ENCODE measurements at places on chromosomes 13 and 19.

DNA sequence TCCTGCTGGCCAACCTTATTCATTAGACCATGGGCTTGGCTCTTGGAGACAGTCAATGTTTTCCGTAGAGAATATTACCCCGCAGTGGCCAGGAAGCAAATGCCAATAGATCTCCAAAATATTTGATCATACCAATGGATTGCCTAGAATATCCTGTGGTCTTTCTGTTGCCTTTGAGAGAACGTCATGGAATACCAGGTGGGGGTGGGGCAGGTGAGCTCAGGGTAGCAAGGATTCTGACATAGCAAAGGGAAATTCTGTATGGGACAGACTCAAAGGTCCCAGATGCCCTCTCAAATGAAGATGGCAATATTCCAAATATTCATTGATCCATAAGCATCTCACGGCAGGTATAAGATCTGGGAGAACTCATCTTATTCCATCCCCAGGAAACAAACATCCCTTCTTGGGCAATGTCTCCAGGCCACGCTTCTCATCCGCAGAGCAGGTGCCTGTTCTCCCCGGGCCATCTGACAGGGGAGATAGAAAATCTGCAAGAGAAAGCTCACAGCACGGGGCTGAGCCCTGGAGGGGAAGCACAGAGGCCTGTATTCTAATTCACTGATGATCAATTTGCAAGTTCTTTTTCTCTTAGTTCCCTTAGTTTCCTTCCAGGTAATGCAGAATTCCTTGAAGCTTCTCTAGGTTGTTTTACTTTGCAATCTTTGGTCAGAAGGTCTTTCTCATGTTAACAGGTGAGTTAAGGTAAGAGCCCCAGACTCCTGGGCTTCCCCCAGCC lies 69.6 kb upstream of the TSHZ3 start:
- DNase-seq = no peak

- peak; percentile 73 for DNase-seq
These were observed 15.2 kb upstream of the EHD2 start for GRCh38 chr19:47697863-47698609.

DNA sequence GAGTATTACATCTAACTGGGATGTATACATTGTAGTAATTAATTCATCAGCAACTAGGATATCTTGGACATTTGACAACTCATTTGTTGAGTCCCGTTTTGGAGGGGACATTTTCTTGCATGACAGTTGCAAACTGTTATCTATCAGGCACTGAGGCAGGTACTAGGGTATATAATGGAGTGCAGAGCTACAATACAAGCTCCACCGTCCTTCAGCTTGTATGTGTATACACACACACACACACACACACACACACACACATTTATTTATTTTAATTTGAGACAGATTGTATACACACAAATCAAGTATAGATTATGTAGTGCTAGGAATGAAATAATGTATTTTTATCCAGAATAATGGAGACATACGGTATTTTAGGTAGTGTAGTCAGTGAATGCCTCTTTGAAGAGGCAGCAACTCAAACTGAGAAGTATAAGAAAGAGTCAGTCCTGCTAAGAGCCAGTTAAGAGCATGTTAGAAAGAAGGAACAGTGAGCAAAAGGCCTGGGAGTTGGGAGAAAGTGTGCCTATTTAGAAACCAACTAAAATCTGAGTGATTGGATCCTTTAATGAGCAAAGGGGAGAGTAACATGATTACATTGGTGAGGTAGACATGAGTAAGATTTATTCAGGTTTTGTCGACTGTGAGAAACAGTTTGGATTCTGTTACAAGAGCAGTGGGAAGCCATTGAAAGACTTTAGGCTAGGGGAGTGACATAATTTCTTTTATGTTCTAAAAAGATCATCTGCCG lies 74.5 kb downstream of the NBEA start:
- DNase-seq = no peak

DNA sequence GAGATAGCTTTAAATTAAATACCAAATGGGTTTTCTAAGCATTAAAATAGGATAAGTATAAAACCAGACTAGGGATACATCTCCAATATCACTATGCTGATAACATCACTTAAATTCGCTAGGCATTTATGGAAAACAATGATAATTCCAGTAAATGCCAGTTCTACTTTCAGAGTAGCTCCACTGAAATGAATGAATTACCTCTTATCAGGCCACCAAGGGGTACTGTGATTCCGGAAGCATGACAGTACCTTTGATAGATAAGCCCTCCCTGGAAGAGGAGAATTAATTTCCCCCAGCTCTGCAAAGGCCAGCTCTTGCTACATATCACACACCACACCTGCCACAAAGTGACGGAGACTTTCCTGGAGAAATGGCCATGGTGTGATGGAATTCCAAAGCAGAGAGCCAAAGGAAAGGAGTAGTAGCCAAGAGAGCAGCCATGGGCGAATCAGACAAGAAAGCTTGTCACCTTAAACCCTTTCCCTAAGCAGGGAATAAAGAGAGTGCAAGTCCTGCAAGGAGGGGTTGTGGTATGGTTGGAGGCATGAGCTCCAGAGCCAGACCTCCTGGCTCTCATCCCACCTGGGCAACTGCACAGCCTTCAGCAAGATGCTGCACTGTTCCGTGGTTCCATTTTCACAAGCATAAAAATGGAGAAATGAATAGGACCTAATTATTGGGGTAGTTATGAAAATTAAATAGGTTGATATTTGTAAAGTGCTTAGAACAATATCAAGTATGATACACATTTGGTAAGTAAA lies 423.1 kb downstream of the FGF14 start:
- DNase-seq = no peak

- no peak for DNase-seq
These were observed 867 bp downstream of the ZNF546 start for GRCh38 chr19:39997638-39998216.

- DNase-seq = no peak
These were observed 1736.2 kb downstream of the SLITRK5 start for GRCh38 chr13:89407357-89407756.

- no peak for DNase-seq
These were observed 26.0 kb downstream of the LAMP1 start for GRCh38 chr13:113322890-113323651.

DNA sequence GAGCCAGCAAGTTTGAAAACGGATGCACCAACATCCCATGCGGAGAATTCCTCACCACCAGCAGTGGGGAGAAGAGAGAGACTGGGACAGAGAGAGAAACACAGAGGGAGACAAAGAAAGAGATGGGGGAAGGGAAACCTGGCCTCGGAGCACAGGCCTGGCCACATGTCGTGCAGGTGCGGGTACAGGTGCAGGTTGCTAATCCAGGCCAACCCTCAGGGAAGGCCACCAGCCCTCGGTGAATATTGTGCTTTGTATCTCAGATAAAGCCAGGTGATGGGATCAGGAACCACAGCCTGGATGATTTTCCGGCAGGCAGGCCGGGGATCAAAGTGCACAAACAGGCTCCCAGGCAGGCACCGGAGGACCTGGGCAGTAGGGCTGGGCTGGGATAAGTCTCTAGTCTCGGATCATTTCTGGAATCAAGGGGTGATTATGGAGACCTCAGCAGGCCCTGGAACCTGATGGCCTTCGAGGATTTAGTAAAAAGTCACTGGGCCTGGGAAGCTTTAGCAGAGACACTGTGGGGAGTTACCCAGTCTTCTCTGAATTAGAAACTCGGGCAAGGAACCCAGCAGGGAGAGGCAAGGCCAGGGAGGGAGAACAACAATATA lies 3.7 kb downstream of the GAS6 start:
- no peak for DNase-seq

GRCh38 chr13:76331943-76332712 lies 554.1 kb downstream of the KCTD12 start:
- DNase-seq = no peak

DNA sequence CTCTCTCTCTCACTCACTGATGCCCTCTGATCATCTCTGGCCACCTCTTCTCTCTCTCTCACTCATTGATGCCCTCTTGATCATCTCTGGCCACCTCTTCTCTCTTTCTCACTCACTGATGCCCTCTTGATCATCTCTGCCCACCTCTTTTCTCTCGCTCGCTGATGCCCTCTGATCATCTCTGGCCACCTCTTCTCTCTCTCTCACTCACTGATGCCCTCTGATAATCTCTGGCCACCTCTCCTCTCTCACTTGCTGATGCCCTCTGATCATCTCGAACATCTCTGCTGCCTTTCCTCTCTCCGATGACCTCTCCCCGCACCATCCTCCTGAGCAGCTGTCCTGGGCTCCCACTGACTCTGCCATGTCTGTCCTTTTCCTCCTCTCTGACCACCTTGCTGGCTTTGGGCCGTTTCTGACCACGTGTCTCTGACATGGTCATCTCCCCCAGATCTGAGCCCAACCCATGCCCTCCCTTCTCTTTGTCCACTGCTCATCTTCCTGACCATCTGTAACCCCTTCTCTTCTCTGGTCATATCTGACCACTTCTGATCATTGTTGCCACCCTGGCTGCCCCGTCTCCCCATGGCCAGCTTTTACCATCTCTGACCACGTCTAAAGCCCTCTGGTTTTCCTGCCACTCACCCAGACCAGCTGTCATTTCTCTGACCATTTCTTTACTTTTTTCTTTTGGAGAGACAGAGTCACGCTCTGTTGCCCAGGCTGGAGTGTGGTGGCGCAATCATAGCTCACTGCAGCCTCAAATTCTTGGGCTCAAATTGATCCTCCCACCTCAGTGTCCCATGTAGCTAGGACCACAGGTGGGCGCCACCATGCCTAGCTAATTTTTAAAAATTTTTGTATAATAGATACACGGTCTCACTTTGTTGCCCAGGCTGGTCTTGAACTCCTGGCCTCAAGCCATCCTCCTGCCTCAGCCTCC lies 2.4 kb downstream of the LRFN3 start:
- DNase-seq = no peak

DNA sequence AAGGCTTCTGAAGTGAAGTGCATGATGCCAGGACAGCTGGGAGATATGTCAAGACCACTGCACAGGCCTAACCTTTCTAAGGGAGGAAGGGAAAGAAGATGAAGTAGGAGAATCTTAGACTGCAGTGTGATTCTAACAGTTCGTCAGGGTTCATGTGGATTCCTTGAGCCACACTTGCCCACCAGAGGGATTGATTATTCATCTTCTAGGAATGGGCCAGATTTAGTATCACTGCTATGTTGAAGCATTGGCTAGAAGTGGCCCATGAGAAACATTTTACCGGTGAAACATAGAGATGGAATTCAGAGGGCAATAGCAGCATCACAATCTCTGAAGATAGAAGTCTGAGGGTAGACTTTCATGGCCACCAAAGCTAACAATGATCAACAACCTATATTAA lies 550.8 kb upstream of the SLITRK1 start:
- DNase-seq = no peak

- no peak for DNase-seq
These were observed 42.2 kb downstream of the DHRS12 start for GRCh38 chr13:51761643-51762350.

DNA sequence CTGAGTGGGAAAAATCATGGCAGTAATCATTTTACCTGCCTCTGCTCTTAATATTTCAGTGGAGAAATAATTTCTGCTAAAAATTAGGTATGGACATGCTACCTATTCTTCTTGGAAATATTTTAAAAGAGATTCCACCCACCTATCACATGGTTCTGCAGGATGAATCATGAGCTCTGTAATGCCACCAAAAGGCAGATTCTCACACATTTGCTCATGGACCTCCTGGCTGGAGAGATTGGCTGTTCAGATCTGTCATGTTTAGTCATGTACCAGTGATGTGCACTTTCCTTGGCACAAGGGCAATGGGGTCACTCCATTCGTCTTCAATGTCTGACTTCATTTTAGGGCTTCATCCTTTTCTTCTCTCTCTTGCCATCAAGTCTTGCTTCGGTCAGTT lies 101.8 kb upstream of the MBNL2 start:
- no peak for DNase-seq

DNA sequence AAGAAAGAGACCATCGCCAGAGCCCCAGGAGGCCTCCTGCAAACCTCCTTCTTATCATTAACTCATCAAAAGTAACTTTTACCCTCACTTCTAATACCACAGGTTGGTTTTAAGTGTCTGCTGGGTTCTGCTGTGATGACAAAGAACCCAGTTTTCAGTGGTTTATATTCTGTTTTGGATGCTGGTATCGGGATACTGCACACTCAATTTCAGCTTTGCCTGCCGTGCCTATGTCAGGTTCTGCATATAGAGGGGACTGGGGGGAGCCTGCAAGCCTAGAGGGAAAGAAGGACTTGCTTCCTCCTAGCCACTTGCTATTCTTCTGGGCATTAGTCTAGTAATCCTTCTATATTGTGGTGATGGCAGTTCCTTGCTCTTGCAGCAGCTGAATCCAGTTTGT lies 242.4 kb downstream of the KCNRG start:
- no peak for DNase-seq

DNA sequence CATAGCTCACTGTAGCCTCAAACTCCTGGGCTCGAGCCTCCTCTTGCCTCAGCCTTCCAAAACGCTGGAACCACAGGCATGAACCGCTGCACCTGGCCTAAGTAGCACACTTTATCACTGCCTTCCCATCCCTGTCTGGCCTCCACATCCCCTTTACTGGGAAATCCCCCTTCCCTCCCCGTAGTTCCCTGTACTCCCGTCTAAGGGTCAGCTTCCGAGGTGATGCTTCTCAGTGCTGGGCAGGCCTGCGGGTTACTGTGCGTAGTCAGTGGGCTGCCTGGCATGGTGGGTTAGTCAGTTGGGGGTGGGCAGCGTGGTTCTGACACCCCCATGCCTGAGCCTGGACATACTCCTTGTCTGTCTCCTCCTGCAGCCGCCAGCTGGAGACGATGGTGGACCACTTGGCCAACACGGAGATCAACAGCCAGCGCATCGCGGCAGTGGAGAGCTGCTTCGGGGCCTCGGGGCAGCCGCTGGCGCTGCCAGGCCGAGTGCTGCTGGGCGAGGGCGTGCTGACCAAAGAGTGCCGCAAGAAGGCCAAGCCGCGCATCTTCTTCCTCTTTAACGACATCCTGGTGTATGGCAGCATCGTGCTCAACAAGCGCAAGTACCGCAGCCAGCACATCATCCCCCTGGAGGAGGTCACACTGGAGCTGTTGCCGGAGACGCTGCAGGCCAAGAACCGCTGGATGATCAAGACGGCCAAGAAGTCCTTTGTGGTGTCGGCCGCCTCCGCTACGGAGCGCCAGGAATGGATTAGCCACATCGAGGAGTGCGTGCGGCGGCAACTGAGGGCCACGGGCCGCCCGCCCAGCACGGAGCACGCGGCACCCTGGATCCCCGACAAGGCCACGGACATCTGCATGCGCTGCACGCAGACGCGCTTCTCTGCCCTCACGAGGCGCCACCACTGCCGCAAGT lies 8.4 kb downstream of the PLEKHF1 start:
- no peak for DNase-seq

GRCh38 chr19:8004723-8005513 lies 523 bp downstream of the ELAVL1 start:
- no peak for DNase-seq

DNA sequence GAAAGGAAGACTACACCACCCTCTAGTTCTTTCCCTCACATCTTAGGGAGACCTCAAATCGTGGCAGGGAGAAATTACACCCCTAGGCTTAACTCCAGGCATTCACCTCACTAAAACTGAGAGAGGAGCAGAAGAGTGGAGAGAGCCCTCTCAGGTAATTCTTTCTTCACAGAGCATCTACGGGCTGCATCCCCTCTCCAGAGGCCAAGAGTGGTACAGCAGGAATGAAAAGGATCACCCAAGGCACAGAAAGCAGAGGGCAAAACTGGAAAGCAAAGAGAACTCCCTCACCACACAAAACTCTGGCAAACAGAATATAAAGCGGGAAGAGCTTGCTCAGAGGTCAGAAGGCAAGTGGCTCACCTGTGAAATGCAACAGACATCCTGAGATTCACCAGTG lies 661.2 kb downstream of the TBC1D4 start:
- DNase-seq = no peak
